ENCODE measurements at places on chromosomes 4 and X. TPM values are rescaled to one million over a fixed set of nuclear protein-coding genes. Genes with fewer than 3 reads are reported as not detected.

The STK32B gene
- 1.9 TPM for total RNA-seq

The MAML3 gene
- 13.5 TPM for total RNA-seq

The EMD gene
- 71.6 TPM for total RNA-seq

The XAGE1A gene
- total RNA-seq, result not detected

The SULT1E1 gene
- total RNA-seq, result not detected

The NPY1R gene
- total RNA-seq, result 11.6 TPM

The UGT2A3 gene
- total RNA-seq, result not detected

The SRPX gene
- total RNA-seq, result 135 TPM

The NAP1L5 gene
- total RNA-seq, result 16.3 TPM

GRCh38 chrX:1813809-1814208 lies 198.9 kb downstream of the ASMT start:
- H3K27ac ChIP-seq, result no peak overlapping the region
- H3K27me3 ChIP-seq, result no peaks in the 10 kb centered on the region
- no peak overlapping the region for H3K4me3 ChIP-seq

GRCh38 chr4:17188125-17188524 lies 289.7 kb upstream of the LDB2 start:
- H3K27me3 ChIP-seq, result no peaks in the 10 kb centered on the region
- H3K27ac ChIP-seq, result no peak overlapping the region

DNA sequence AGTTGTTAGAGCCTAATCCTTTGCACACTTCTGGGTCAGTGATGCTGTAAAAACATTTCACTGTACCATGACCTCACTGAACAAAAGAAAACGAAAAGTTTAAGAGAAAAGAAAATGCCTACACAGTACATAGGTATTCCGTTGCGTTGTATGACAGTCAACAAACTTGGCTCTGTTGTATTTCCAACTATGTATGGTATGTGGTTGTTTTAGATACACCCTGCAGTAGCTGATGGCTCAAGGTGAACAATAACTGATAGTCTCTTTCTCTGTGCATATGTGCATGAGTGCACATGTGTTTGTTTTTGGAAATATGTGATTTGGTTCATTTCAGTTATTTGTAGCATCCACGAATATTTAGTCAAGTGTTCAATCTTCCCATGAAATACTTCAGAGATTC lies 176.0 kb downstream of the BMPR1B start:
- H3K27ac ChIP-seq, result no peak overlapping the region
- H3K4me3 ChIP-seq, result no peak overlapping the region
- H3K36me3 ChIP-seq, result no peaks in the 10 kb centered on the region
- H3K4me1 ChIP-seq, result no peaks in the 10 kb centered on the region

DNA sequence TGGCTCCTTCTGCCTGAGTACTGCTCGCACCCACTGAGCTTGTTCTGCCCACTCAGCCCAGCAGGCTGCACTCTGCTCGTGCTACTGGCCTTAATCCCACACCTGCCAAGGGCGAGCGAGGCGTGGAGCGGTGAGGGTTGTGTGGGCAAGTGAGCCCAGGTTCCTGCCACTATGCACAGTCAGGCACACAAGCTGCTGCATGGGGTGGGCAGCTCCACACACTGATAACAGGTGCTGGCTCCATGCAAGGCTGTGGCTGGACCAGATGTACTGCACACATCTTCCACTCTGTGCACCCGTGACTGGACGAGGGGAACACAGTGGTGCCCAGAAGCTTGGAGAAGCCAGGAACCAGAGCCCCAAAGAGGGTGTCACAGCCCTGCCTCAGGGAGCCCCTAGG lies 184.3 kb upstream of the NUDT6 start:
- no peaks in the 10 kb centered on the region for H3K36me3 ChIP-seq
- H3K27me3 ChIP-seq, result no peaks in the 10 kb centered on the region
- DNase-seq, result no peak
- H3K27ac ChIP-seq, result no peak overlapping the region
- H3K4me3 ChIP-seq, result no peak overlapping the region

- H3K27ac ChIP-seq, result no peak overlapping the region
- no peaks in the 10 kb centered on the region for H3K4me1 ChIP-seq
- no peaks in the 10 kb centered on the region for H3K36me3 ChIP-seq
- no peak overlapping the region for H3K4me3 ChIP-seq
- DNase-seq, result no peak
- H3K27me3 ChIP-seq, result no peaks in the 10 kb centered on the region
Observed at GRCh38 chrX:21711129-21711847, 46.6 kb downstream of the SMPX start.

GRCh38 chrX:125131164-125131563 lies 188.5 kb upstream of the TEX13C start:
- no peak for DNase-seq
- H3K4me3 ChIP-seq, result no peak overlapping the region
- H3K36me3 ChIP-seq, result no peaks in the 10 kb centered on the region
- H3K27ac ChIP-seq, result no peak overlapping the region
- H3K4me1 ChIP-seq, result no peaks in the 10 kb centered on the region

GRCh38 chr4:3203971-3204431 lies 45.0 kb upstream of the MSANTD1 start:
- H3K36me3 ChIP-seq, result peaks cover 26% of the 10 kb centered on the region
- no peak overlapping the region for H3K4me3 ChIP-seq
- DNase-seq, result no peak

DNA sequence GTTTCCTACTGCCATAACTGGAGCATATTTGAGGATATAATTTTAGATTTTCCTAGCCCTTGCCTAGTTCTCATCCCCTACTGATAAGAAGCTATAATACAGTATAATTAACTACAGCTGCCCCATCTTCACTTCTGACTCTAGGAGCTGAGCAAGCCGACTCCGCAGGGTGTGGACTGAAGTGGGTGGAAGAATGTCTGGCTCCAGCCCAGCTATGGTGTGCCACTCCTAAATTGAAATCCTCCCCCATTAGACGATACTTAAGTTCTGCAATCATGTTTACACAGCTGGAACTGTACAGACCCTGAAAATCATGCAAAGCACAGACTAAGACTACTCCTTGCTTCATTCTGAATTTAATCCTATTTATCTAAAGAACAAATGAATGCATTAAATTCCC lies 93.1 kb downstream of the PCDH19 start:
- peak; percentile 42 for DNase-seq
- no peaks in the 10 kb centered on the region for H3K36me3 ChIP-seq
- H3K27me3 ChIP-seq, result no peaks in the 10 kb centered on the region
- no peak overlapping the region for H3K4me3 ChIP-seq
- no peaks in the 10 kb centered on the region for H3K4me1 ChIP-seq

- DNase-seq, result no peak
- no peak overlapping the region for H3K27ac ChIP-seq
- no peaks in the 10 kb centered on the region for H3K36me3 ChIP-seq
- no peak overlapping the region for H3K4me3 ChIP-seq
Observed at GRCh38 chr4:110553197-110553596, 69.7 kb downstream of the PITX2 start.

DNA sequence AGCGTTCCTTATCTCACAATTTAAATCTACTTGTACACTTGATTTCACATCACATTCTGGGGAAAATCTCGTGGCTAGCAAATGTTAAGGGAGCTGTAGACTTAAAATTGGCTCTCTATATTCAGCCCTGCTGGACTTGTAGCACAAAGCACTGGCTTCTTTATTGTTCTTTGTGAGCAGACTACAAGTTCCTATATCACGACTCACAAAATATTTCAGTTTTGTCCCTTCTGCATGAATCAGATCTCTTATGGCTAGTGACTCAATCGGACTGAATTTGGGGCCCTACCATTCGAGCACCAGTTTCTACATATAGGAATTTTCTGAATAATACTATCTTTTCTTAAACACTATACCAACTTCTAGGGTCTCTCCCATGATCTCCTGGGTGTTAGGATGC lies 390.1 kb downstream of the ADAM29 start:
- no peak overlapping the region for H3K4me3 ChIP-seq
- no peak for DNase-seq
- no peaks in the 10 kb centered on the region for H3K27me3 ChIP-seq
- no peaks in the 10 kb centered on the region for H3K4me1 ChIP-seq
- no peak overlapping the region for H3K27ac ChIP-seq

DNA sequence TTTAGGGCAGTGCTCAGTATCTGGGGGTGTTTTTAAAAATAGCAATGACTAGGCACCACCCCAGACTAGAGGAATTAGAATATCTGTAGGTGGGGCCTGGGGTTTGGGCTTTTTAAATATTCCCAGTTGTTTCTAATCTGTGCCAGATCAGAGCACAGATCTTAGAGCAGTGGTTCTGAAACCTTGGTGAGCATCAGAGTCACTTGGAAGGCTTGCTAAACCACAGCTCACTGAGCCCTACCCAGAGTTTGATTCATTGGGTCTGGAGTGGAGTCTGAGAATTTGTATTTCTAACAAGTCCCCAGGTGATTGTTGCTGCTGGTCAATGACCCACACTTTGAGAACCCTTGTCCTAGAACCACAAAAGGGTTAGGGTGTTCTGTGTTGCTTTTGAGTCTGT lies 16.7 kb downstream of the HADH start:
- H3K4me1 ChIP-seq, result no peaks in the 10 kb centered on the region
- H3K27ac ChIP-seq, result no peak overlapping the region
- no peaks in the 10 kb centered on the region for H3K36me3 ChIP-seq

DNA sequence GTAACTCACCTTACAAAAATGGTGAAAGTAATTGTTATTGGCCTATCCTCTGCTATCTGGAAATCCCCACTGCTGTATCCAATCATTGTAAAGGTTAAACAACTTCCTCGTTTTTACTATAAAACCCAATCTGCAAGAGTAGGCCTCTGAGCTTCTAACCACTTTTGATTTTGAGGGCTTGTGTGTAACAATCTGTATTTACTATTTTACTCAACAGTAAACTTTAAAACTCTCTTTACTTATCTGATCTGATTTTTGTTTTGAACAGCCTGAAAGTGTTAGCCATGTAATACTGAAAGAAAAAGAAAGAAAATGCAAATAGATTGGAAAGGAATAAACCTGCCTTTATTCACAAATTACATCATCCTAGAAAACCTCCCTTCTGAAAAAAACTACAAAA lies 63.1 kb downstream of the SLC10A7 start:
- H3K27ac ChIP-seq, result no peak overlapping the region
- H3K36me3 ChIP-seq, result no peaks in the 10 kb centered on the region
- DNase-seq, result no peak
- H3K4me1 ChIP-seq, result no peaks in the 10 kb centered on the region
- no peaks in the 10 kb centered on the region for H3K27me3 ChIP-seq
- no peak overlapping the region for H3K4me3 ChIP-seq

DNA sequence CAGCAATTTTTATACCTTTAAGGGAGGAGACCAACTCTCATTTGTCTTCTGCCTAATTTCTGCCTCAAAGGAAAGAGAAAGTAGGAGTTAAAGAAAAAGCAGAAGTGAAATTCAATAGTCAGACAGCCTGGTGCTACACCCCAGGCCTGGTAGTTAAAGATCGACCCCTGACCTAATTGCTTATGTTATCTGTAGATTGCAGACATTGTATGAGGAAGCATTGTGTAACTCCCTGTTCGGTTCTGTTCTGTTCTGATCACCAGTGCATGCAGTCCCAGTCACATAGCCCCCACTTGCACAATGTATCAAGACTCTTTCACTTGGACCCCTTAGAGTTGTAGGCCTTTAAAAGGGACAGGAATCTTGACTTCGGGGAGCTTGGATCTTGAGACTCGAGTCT lies 335.9 kb upstream of the AR start:
- no peak for DNase-seq
- no peaks in the 10 kb centered on the region for H3K36me3 ChIP-seq
- no peaks in the 10 kb centered on the region for H3K27me3 ChIP-seq
- no peak overlapping the region for H3K27ac ChIP-seq
- H3K4me3 ChIP-seq, result no peak overlapping the region

DNA sequence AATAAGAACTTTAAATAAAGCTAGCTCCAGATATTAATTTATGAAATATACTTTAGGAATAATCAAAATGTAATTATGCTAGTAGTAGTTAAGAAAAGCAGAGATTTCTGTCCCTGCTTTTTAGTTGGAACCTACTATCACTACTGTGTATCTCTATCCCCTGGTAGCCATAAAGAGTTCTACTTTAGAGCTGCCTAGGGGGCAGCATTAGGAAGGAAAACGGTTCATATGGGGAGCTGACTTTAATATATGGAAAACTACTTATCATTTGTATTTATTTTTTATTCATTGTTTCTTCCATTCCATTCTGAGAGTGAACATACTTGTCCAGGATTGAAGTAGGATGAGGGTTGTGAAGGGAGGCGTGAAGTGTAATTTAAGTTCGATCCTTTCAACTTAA lies 40.9 kb downstream of the CPEB2 start:
- H3K36me3 ChIP-seq, result no peaks in the 10 kb centered on the region
- no peak overlapping the region for H3K27ac ChIP-seq
- no peaks in the 10 kb centered on the region for H3K4me1 ChIP-seq
- no peaks in the 10 kb centered on the region for H3K27me3 ChIP-seq
- H3K4me3 ChIP-seq, result no peak overlapping the region

- DNase-seq, result no peak
- peaks cover 35% of the 10 kb centered on the region for H3K4me1 ChIP-seq
- H3K4me3 ChIP-seq, result no peak overlapping the region
- peak overlapping the region; percentile 73 for H3K27ac ChIP-seq
- no peaks in the 10 kb centered on the region for H3K27me3 ChIP-seq
- no peaks in the 10 kb centered on the region for H3K36me3 ChIP-seq
Observed at GRCh38 chr4:57044996-57045395, 65.2 kb downstream of the IGFBP7 start.

DNA sequence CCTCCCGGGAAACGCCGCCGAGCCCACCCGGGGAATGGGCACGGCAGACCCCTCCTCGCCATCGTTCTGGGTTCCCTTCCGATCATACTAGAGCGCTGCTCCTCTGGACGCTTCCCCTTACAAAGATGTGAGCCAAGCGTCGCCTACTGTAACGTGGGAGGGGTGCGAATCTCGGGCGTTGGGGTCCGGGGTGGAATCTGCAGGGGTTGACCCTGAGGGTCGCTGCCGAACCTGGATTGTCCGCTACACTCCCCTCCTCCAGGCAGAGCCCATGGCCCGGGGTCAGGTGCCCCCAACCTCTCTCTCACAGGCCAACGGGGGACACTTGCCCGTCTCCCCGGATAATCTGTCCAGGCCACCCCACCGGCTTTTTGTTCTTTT lies 13.8 kb downstream of the BCOR start:
- H3K4me3 ChIP-seq, result peak overlapping the region; percentile 15
- peaks cover 25% of the 10 kb centered on the region for H3K4me1 ChIP-seq
- H3K36me3 ChIP-seq, result no peaks in the 10 kb centered on the region
- H3K27ac ChIP-seq, result no peak overlapping the region
- no peaks in the 10 kb centered on the region for H3K27me3 ChIP-seq

GRCh38 chr4:156686120-156686519 lies 285.5 kb downstream of the PDGFC start:
- no peak for DNase-seq
- no peaks in the 10 kb centered on the region for H3K27me3 ChIP-seq
- no peak overlapping the region for H3K27ac ChIP-seq
- no peak overlapping the region for H3K4me3 ChIP-seq

GRCh38 chr4:70681704-70682103 lies 6.6 kb upstream of the UTP3 start:
- H3K36me3 ChIP-seq, result no peaks in the 10 kb centered on the region
- no peak overlapping the region for H3K4me3 ChIP-seq
- DNase-seq, result no peak
- H3K27ac ChIP-seq, result no peak overlapping the region
